HT-29 (cell line): ENCODE measurements at places on chromosomes 1 and 21.
A peak's percentile ranks its signal among the peaks of the same experiment; 100 is the strongest.

GRCh38 chr1:82177192-82177591 lies 376.5 kb downstream of the ADGRL2 start:
- no peak for DNase-seq

GRCh38 chr1:233094691-233095090 lies 144.3 kb downstream of the NTPCR start:
- DNase-seq: no peak

GRCh38 chr21:41663805-41664788 lies 102.8 kb downstream of the RIPK4 start:
- DNase-seq: peak; percentile 82

DNA sequence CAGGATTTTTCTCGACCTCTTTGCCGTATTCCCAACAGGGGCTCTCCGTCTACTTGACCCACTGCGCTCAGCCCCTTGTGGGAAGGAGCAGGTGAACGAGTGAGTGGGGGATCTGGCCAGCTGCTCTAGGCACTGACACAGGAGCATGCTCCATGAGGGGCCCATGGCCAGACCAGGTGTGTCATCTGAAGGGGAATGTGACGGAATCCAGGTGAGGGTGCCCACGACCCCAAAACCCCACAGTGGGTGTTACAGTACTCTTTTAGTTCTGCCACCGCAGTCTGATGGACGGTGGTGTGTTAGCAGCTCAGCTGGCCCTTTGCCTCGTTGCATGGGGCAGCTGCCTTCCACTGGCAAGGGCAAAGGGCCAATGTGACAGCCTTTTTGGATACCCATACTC lies 601.4 kb upstream of the NCAM2 start:
- no peak for DNase-seq

GRCh38 chr1:234906654-234907053 lies 222.0 kb downstream of the TOMM20 start:
- DNase-seq: no peak

DNA sequence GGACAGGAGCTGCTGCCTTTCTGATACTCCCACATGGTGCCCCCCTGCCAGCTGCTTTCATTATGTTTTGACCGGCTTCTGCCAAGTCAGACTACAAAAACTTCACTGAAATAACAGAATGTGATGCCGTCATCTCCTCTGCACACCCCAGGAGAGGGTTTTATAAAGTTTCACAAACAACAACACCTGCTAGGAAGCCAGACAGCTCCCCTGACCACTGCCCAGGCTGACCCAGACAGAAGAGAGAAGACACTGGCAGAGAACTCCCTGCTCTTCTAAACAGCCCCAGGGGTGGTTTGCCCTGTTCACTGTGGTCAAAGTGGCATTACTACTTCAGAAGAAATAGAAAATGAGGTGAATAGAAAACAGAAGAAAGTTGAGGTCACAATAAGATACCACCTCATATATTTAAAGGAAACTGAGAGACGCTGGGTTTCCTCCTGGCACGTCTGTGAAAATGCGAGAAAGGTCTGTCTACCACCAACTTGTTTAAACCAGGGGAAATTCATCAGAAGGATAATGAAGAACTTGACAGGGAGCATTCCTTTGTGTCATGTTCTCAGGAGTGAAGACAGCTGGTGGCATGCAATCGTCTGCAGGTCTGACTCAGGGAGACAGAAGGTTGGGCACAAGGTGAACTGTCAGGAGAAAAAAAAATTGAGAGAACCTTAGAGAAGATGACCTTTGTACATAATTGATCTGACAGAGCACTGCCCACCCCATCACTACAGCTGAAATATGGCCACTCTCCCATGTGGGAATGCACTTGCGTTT lies 119.0 kb upstream of the NFIA start:
- DNase-seq: no peak

GRCh38 chr1:50930193-50930592 lies 29.9 kb downstream of the FAF1 start:
- no peak for DNase-seq

DNA sequence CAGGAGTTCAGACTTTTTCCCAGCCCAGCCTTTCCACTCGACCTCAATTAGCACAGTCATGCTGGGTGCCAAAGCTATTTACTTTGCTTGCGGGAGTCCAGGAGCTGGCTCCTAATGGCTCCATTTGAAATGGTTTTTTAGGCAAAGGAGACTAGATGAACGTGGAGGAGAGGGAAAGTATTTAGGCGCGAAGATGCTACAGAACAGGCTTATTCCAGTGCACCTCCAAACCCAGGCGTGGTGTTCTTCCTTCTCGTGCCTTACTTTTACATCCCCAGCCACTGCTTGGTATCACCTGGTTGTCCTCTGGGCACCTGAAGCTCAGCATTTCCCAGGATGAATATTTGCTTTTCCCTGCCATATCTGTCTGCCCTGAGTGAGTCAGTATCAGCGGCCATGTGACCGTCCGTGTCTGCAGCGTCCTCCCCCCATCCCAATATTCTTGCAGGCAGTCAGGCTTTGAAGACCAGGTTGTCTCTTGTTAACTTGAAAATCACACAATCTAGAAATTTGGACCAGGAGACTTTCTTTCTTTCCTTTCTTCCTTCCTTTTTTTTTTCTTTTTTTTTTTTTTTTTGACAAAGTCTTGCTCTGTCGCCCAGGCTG lies 198.5 kb downstream of the DYRK1A start:
- DNase-seq: peak; percentile 15

- DNase-seq: no peak
These were observed 15.8 kb upstream of the ZNF678 start for GRCh38 chr1:227547310-227548118.

DNA sequence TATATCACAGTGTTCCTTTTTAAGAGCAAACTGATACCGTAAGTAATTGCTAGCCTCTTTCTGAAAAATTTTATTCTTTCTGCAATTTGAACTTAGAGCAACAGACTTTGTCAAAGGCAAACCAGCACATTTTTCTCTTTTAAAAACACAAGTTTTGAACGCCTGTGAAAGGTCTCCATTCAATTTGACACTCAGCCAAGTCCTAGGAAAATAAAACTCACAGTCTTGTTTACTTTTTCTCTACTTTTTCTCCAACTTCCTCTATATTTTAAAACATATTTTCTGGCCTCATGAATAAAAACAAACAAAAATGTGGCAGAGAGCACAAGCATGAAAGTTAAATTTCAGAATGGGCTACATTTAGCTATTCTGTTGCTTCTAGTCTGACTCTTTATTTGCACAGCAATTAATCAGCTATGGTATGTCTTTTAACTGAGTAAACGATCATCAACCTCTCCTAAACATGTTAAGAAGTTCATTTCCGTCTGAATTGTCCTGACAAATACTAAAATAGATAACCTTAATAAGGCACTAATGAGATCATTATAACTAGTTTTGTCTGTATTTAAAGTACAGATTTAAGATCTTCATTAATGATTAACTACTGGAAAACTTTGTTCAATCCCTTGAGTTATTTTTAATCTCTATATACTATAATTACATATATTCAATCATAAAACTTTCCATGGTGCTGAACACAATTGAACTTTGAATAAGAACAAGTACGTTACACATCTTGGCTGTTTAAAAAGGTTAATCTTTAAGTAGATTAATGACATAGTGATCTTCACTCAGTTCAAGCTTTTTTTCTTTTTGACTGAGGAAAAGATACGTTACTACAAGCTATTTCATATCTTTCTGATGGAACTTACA lies 550.6 kb downstream of the PTBP2 start:
- DNase-seq: peak; percentile 52

DNA sequence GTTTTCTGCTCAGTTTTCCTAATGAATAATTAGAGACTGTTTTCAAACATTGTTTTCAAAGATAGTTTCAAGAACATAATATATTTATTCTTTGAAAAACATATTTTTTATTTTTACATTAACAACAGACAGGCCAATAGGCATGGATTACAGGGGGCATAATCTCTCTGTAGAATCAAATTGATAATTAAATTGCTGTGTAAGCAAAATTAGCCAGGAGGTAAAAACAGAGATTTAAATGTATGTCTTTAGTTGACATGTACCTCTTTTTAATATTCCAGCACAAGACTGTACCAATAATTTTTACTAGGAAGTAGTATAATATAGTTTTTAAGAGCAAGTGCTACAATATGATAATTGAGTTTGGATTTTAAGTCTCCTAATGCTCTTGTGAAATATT lies 1444.5 kb downstream of the BRINP3 start:
- DNase-seq: no peak

GRCh38 chr1:172754609-172755008 lies 95.7 kb downstream of the FASLG start:
- no peak for DNase-seq

DNA sequence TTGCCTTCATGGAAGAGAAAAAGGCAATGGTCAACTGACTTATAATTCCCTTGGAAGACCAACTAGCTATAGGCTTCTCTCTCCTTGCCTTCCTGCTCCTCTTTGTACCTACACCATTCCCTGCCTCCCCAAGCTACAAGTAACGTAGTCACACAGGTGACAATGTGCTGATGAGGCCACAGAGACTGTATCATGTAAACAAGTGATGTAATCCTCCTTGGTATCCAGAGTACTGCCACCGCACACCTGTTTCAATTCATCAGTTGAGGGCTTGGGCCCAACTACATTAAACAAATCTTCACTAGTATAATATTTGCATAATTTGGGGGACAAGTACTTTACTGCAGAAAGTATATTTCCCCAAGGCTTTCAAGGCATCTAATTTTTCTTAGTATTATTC lies 76.4 kb upstream of the SCYL3 start:
- no peak for DNase-seq

DNA sequence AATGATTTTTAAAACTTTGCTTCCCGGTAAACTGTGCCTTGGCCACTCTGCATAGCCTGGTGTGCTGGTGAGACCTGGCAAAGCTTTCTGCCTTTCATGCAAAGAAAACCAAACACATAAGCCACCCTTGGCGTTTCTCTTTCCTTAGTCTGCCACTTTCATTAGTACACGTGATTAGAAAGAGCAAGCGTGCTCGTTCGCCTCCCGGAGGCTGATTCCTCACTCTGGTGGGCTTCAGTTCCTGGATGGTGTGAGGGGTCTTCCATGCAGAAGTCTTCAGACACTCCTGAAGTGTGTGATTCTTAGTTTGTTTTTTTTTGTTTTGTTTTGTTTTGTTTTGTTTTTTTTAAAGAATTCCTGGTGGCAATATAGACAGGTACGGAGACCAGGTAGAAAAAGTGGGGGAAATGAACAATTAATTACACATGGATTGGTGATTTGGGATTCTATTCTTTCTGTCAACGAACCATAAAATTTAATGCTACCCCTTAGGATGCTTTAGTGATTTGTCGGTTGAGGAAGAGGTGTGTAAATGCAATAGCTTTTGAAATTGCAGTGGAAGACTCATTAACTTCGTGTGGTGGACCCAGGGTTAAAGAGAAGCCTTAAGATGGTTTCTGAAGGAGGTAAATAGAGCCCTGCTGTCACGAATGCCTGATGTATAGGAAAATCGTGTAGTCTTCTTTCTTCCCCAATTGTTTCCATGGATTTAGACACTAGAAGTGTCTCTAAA lies 2.1 kb downstream of the GALNT2 start:
- no peak for DNase-seq

DNA sequence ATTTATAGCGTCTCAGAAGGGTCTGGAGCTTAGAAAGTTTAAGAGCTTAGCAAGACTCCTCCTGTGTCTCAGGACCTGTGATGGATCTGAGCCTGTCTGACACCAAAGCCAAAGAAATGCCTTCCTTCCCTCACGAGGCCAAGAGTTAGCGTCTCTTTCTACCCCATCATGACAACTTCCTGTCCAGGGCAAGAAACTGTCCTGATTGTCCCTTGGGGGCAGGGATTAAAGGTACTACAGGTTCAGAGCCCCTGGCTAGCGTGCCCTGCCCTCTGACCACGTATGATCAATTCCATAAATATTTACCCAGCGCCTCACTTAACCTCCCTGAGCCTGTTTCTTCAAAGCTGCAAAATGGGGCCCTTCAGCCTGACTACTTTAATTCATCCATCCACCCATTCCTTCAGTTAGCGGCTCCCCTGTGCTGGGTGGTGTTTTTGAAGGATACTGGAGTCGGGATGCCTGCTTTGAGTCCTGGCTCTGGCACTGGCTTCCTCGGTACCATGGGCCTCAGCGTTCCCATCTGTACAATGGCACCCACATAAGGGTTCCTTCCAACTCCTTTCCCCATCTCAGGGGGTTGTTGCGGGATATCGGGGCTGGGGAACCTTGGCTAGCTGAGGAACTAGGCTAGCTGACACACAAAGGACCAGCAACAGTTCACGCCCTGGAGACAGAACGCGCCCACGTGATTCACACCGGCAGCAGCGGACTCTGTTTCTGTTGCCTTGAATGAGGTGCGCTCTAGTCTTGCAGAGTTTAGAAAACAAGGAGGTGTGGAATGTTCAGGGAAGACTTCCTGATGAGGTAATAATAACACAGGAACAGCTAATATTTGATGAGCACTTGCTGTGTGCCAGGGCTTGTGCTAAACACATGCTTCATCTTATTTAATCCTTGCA lies 23.0 kb upstream of the EPHA2 start:
- DNase-seq: peak; percentile 80

- DNase-seq: no peak
These were observed 62.2 kb upstream of the SLC45A1 start for GRCh38 chr1:8255712-8256111.

DNA sequence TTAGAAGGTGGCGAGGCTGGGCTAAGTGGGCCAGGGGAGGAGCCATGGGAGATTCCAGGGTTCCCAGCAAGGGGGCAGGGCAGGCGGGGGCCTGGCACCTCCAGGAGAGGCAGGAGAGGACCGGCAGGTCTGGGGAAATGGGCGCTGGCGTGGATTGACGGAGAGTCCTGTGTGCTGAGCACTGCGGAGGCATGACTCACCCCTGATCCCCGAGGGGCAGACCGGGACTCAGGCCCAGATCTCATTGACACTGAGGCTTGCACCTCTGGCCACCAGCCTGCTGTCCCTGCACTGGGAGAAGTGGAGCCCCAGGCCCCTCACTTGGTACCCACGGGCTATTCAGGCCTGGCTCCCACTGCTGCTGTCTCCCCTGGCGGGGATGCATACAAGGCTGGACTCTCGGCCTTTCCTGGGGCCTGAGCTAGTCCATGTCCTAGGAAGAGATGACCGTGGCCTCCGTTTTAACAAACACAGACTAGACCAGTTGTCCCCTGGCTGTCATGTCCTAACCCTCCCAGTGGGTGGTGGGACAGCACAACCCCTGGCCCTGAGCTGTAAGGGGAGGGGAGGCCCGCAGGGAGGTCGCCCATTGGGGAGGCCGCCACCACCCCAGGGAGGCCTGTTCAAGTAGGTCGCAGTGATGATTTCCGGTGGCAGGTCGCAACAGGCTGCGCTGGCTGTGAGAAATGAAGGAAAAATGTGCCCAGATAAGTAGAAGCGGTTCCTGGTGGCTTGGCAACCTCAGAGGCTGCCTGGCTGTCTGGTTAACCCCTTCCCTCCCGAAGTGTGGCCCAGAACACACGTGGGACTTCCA lies 39.7 kb downstream of the RIPK4 start:
- DNase-seq: peak; percentile 78

- peak; percentile 84 for DNase-seq
These were observed 1.0 kb downstream of the YOD1 start for GRCh38 chr1:207049974-207050391.

DNA sequence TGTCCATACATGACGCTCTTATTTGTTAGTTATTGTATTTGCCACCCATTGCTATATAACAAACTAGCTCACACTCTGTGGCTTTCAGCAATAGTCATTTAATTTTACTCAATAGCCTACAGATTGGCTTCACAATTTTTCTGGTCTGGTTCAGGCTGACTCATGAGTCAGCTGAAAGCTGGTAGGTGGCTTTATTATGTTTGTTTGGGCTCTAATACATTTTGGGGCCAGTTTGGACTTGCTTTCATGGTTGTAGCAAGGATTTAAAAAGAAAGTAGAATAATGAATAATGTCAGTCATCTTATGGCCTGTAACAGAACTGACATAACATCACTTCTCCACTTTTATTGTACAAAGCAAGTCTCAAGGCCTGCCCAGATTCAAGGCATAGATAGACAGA lies 338.7 kb downstream of the LRRIQ3 start:
- no peak for DNase-seq
